Mucosa of descending colon (tissue), 3 donors: ENCODE measurements at places on chromosomes 3 and 15. TPM values are rescaled to one million over a fixed set of nuclear protein-coding genes. Genes with fewer than 3 reads are reported as not detected.

DNA sequence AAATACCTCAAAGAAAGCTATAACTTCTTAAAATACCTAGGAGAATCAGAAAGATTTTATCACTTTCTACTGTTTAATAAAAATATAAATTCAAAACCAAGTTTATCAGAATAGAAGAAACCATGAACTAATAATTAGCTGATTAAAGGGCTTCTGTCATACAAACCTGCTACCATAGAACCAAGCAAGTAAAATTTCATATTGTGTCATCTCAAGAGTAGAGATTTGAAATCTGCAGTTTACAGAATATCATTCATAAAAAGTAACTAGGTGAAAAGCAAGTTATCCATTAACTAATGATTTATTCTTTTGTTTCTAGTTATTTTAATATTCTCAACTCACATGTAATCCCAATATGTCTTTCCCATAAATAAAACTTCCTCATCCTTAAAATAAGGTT lies 36.8 kb upstream of the XXYLT1 start:
- no peak for DNase-seq

DNA sequence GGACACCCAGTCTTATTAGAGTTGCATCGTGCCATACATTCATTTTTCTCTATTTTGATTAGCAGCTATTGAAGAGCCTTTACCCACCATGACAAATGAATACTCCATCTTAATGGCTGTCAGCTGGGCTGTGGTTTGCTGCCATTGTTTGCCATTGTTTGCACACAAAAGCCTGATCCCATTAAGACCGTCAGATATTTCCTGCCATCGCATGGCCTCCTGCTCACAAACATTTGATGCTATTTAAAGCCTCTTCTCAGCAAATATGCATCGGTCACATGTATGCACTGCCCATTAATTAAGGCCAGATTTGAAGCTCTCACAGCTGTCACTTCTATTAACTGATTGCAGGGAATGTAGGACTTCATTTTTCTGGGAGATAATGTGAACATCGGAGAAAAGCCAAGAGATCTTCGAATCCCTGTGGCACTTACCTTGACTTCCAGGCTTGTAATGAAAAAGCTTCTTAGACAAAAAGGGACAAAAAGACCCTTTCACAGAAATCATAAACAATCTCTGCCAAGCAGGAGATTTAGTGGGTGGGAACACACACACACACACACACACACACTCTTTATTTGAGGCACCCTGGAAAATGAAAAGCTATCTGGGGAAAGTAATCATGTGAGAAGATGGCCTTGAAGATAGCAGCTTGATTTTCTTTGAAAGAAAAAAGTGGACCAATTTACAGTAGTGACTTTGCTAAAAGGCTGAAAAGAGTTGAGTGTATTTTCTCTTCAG lies 175.4 kb upstream of the NR2E3 start:
- no peak for DNase-seq

DNA sequence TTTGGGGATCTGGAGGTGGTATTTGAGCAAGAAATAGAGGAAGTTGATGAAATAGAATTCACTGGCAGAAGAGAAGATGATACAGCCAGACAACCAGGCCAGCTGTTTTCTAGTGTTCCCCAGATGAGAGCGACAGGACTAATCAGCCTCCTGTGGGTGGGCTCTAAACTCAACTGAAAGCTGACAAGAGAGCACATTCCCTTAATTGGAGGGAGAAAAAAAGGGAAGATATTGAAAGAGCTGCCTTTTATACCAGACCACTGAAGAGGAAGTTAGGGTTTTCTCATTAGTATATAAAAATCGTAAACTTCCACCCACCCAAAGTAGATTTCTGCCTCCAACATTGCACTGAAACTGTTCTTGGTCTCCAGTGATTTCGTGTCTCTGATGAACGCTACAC lies 6.5 kb upstream of the TM4SF19 start:
- no peak for DNase-seq

The LRTM1 gene
- not detected for total RNA-seq

The PP2D1 gene
- not detected for total RNA-seq

The ARHGAP31 gene
- total RNA-seq: 25.8 TPM

The ATP2B2 gene
- 0.09 TPM for total RNA-seq

The ZBTB38 gene
- total RNA-seq: 96.0 TPM
